Motor neuron (in vitro differentiated cells): ENCODE measurements at places on chromosomes 2 and 18. TPM values are rescaled to one million over a fixed set of nuclear protein-coding genes. Genes with fewer than 3 reads are reported as not detected.

Gene BUB1
- 2.6 and 4.1 TPM in 2 replicates for total RNA-seq

Gene MALL
- 0.35 and 0.45 TPM in 2 replicates for total RNA-seq

Gene GLI2
- 0.38 and 0.45 TPM in 2 replicates for total RNA-seq

Gene POTEF
- 0.15 and 0.43 TPM in 2 replicates for total RNA-seq

Gene ANKRD30B
- total RNA-seq = not detected in 2 replicates

Gene NGEF
- 4.1 and 5.7 TPM in 2 replicates for total RNA-seq

Gene ANO7
- total RNA-seq = 1.1 and 1.2 TPM in 2 replicates

Gene CD226
- total RNA-seq = 0.52 and 0.87 TPM in 2 replicates

Gene CD8B2
- total RNA-seq = 0.39 and 0.43 TPM in 2 replicates

Gene PLCL1
- 7.6 and 8.8 TPM in 2 replicates for total RNA-seq

Gene EML6
- total RNA-seq = 6.6 and 9.3 TPM in 2 replicates

Gene MC2R
- 0.44 and 0.52 TPM in 2 replicates for total RNA-seq

Gene NDUFB3
- total RNA-seq = 77.6 and 78.2 TPM in 2 replicates
